CD8-positive, alpha-beta T cell (primary cell): ENCODE measurements at places on chromosomes 2 and 18.

DNA sequence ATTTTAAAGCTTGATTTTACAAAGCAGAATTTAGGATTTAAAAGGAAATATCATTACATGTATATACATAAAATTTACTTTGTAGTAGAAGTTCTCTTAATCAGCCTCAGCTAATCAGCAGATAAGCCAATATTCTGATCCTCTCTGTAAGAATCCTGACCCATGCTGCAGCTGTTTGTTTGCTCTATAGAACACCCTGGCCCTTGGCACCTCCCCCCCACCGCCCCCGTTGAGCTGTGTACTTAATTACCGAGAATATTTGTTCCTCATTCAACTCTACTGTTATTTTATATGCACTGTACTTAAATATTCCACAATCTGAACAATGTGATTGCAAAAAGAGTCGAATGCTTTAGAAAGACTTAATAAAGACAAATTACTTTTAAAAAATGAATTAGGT, 98.0 kb downstream of the EVA1A start:
- no peak for DNase-seq

DNA sequence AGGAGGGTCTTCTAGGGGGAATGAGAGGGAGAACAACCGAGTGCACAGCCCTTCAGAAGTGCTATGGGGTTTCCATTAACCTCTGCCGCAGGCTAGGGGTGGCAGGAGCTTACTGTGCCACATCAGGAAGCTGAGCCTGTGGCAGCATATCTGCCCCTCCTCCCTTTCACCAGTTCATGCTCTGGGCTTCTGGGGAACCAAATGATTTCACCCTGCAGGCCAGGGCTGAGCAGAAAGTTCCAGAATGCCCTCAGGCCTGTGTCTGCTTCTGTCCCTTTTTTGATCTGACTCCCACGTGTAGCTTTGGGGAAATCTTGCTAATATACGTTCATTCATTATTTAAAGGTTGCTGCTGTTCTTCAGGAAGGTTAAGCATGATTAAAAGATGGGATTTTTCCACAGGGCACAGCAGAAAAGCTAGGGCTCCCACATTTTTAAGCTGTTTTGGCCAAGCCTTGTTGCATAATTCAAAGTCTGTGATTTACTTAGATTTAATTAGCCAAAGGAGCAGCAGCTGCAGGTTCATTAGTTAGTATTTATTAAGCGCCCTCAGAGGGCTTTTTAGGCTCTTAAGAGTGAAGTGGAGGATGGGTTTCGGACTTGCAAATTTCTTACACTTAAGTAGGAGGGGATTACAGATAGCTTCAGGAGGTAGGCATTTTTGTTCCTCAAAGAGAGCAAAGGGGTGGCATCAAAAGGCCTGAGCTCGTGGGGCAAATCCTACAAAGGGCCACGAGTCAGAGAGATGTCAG, 10.2 kb downstream of the TMEM247 start:
- DNase-seq: no peak

- no peak for DNase-seq
These were observed 150.3 kb downstream of the SATB2 start for GRCh38 chr2:199307461-199307860.

- DNase-seq: no peak
These were observed 680 bp downstream of the ASNSD1 start for GRCh38 chr2:189661957-189662321.

DNA sequence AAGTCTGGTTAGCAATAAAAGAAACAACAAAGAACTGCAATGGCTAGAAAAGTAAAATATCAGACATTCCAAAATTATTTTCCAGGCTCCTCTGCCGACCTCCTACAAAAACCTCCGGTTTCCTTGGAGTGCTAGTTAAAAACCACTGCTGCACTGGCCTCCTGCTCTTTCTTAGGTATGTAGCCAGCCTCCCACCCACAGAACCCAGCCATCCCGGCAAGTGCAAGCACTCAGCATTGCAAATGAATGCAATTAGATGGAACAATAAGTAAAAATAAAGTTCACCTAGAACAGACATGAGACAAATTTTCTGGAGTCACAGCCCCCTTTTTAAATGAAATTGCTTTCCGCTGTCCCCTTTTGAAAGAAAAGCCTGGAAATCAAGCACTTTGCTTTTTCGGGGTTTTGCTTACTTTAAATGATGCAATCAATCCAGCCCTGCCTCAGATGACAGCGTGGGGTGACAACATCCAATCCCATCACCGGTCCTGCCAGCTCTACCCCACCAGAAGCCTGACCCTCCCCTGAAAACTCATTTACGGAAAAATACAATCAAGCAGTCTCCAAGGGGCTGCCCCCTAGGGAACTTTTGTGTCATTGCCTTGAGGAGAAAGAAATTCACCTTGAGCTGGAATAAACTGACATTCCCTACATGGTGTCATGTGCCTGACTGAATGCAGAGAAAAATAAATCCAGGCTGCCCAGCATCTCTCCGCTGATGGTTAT, 199.8 kb downstream of the EPHA4 start:
- no peak for DNase-seq

- DNase-seq: no peak
These were observed 154.1 kb upstream of the RBBP8 start for GRCh38 chr18:22778996-22779395.

- DNase-seq: no peak
These were observed 23.8 kb upstream of the KLHL29 start for GRCh38 chr2:23361152-23361551.

DNA sequence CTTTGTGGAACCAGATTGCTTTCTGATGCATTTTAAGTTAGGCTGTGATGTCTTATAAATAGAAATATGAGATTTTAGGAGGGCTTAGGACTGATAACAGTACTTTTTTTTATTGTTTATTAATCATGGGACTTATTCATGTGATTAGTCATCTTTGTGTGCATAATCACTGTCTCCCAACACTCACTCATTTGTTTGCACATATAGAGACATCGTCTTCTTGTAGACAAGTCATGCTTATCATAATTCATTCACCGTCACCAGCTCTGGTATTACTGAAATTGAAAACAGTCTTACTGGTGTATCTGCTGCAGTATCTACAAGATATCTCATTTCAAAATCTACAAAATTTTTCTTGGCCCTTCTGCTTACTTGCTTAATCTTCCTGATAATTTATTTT, 45.8 kb downstream of the WDR7 start:
- no peak for DNase-seq

DNA sequence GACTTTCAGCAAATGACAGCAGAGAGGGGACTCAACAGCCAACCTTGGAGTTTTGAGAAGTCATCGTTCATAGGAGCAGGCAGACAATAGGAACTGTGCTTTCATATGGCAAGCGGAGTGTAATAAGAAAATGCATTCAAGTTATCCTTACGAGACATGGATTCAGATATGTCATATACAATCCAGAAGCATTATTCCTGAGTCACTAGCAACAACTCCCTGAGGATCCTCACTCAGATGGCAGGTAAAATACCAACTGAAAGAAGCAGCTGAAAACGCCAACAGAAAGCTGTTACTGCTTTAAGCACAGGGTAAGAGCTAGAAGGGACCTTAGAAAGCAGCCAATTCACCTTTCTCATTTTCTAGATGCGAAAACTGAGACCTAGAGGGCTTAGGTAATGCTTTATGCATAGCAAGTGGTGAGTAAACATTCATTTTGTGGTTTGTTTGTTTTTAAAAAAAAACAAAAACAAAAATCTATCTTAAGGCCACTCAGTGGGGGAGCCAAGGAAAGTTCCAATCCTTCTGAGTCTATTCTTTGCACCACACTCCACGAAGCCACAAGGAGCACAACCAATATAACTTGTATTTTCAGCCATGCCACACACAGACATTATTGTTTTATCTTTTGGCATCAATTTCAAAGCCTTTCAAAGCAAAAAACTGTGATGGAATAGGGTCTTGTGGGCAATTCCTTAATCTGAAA, 89.1 kb upstream of the RIOK3 start:
- DNase-seq: no peak

DNA sequence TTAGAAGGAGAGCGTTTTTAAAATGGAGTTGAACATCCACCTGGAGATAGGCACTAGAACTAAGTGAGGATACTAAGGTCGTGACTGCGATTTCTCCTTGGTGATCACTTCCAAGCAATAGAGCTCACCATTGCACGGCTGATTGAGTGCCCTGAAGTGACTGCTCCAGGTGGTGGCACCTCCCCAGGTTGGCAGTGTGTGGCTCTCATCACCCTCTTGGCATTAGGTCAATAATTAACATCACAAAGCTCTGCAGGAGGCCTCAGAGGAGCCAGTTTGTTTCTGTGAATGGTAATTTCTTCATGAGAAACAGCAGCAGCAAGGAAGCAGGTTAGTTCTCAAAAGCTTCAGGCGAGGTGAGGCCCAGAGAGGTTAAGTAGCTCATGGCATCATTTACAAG, 259.6 kb downstream of the CLIP4 start:
- DNase-seq: no peak

DNA sequence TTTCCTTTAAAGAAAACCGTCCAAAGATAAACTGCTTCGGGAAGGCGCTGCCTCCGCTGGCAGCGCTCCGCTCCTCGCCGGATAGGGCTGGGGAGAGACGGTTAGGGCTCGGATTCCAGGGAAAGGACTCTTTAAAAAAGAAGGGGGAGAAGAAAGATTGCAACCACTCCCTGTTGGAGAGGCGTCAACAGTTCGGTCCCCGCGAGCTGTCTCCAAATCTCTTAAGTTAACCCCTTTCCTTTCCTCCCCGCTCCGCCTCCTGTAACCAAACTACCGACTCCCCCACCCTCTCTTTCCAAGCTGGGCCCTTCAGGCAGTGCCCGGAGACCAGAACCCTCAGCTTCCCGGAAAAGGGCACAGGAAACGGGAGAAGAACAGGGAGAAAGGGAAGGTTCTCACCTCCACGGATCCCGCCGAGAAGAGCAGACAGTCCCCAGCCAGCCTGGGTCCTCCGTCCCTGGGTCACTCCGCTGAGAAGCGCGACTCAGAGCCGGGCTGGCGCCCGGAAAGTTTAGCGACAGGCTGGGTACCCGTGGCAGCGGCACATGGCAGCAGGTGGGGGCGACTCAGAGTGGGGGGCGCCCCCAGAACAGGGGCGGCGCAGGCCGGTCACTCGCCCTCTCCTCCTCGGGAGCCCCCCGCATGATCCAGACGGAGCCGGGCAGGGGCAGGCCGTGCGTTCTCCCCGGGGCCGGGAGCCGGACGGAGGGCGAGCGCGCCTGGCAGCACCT, 675 bp downstream of the FZD5 start:
- no peak for DNase-seq

GRCh38 chr2:234245945-234246344, 195.4 kb downstream of the SPP2 start:
- DNase-seq: no peak

DNA sequence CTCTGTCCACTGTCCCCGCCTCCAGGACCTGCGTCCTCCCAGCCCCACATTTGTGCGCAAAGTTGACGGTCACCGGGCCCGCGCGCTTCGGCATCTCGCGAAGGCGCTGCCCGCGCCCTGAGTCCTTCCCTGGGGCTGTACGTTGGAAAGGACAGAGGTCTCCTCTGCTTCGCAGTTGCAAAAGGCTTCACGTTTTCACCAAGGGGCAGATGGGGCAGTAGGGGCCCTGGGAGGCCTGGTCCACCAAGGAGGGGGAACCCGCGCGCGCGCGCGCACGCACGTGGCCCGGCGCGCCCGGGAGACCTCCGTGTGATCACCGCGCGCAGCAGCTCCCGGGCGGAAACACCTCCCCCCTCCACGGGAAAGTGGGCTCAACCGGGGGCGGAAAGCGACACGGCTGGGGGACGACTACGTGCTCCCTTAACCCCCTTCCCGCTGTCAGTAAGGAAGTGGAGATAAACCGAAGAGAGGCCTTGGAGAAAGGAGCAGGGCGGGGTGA, 21.9 kb downstream of the TEX44 start:
- peak; percentile 26 for DNase-seq

GRCh38 chr2:217906798-217907197, 96.0 kb downstream of the TNS1 start:
- no peak for DNase-seq

DNA sequence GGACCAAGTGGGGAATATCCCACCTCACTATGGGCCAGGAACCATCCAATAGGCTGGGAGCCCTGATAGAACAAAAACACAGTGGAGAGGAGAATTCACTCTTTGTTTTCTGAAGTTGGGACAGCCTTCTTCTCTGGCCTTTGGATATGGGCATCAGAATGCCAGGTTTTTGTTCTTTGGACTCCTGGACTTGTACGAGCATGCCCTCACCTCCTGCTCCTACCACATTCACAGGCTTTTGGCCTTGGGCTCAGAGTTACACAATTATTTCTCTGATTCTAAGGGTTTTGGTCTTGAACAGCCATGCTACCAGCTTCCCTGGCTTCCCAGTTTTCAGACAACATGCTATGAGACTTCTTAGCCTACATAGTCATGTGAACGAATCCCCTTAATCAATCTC, 732.9 kb upstream of the VRK2 start:
- no peak for DNase-seq

DNA sequence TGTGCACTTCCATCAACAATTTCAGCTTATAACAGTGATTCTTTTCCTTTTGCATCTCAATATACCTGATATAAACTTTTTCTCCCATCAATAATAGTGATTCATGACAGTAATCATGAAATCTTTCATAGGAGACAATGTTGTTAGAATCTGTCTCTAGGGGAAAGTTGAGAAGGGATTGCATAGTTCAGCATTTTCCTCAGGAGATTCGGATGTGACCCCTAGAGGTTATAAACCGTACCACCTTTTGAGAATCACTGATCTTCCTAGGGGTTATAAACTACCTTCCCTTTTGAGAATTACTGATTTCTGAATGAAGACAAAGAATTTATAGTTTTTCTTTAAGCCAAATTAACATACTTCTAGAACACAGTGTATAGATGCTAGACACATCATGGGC, 53.0 kb upstream of the GALNT3 start:
- no peak for DNase-seq

GRCh38 chr2:5698134-5698533, 6.0 kb downstream of the SOX11 start:
- no peak for DNase-seq

DNA sequence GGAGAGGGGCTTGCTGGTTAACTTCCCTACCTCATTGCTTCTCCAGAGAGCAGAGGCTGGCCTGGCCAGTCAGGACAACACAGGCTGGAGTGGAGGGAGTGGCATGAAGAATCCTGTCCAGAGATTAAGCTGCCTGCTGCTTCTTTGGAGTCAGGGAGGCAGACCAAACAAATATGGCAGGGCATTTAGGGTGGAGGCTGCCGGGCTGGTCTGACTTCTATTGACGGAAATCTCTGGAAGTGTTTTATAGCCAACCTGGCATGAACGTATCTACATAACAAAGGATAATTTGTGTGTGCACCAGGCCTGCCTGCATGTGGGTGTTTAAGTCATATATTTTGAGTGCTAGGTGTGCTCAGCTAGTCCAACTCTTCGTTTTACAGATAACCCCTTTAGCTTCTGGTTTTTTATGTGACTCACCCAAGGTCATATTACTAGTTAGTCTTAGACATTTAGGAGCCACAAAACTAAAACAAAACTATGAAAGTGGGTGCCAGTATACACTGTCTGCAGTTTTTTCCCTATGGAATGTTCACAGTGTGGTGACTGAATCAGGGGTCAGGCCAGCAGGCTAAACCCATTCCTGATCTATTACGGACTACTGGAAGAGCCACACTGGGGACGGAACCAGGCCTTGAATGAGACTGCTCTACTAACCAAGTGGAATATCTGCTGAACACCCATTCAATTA, 5.5 kb downstream of the NPC1 start:
- no peak for DNase-seq
